Esophagus muscularis mucosa (tissue), 4 donors: ENCODE measurements at places on chromosomes 1 and 21. TPM values are rescaled to one million over a fixed set of nuclear protein-coding genes. Genes with fewer than 3 reads are reported as not detected.

DNA sequence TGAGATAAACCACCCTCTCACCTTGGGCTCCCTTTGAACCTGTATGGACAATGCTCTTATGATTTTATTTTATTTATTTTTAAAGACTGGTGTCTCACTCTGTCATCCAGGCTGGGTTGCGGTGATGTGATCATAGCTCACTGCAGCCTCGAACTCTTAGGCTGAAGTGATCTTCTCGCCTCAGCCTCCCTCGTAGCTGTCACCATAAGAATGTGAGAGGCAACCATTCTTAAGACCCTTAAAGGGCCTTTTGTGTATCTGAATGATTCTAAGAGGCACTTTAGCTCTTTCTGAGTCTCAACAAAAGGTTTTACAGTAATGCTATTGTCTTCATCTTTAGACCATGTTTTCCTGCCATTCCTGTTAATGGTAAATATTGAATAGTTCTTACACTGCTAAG lies 67.0 kb downstream of the IVNS1ABP start:
- no peak for DNase-seq
- H3K4me1 ChIP-seq: no peaks in the 10 kb centered on the region
- H3K27me3 ChIP-seq: no peaks in the 10 kb centered on the region
- no peaks in the 10 kb centered on the region for H3K36me3 ChIP-seq
- H3K27ac ChIP-seq: no peak overlapping the region

The CHRM3 gene
- 85.7 TPM for total RNA-seq

DNA sequence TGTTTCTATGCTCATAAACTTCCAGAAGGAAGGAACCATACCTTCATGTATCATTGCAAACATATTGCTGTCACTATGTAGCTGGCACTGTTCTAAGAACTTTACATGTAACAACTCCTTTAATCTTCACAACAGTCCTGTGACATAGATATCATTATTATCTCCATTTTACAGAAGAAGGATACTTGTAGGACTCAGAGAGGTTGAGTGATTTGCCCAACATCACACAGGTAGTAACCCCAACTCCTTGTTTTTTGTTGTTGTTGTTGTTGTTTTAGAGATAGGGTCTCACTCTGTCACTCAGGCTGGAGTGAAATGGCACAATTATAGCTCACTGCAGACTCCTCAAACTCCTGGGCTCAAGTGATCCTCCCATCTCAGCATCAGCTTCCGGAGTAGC lies 7.6 kb upstream of the TRIT1 start:
- H3K36me3 ChIP-seq: no peaks in the 10 kb centered on the region
- H3K4me3 ChIP-seq: no peak overlapping the region
- H3K27ac ChIP-seq: no peak overlapping the region
- H3K27me3 ChIP-seq: no peaks in the 10 kb centered on the region
- peaks cover 22% of the 10 kb centered on the region for H3K4me1 ChIP-seq

GRCh38 chr1:79595931-79596330 lies 589.4 kb upstream of the ADGRL4 start:
- H3K27me3 ChIP-seq: no peaks in the 10 kb centered on the region
- H3K27ac ChIP-seq: no peak overlapping the region
- H3K4me1 ChIP-seq: no peaks in the 10 kb centered on the region

- no peaks in the 10 kb centered on the region for H3K27me3 ChIP-seq
- no peak overlapping the region for H3K27ac ChIP-seq
- H3K4me1 ChIP-seq: no peaks in the 10 kb centered on the region
- DNase-seq: no peak
These were observed 36.7 kb downstream of the DNASE2B start for GRCh38 chr1:84434801-84435549.

DNA sequence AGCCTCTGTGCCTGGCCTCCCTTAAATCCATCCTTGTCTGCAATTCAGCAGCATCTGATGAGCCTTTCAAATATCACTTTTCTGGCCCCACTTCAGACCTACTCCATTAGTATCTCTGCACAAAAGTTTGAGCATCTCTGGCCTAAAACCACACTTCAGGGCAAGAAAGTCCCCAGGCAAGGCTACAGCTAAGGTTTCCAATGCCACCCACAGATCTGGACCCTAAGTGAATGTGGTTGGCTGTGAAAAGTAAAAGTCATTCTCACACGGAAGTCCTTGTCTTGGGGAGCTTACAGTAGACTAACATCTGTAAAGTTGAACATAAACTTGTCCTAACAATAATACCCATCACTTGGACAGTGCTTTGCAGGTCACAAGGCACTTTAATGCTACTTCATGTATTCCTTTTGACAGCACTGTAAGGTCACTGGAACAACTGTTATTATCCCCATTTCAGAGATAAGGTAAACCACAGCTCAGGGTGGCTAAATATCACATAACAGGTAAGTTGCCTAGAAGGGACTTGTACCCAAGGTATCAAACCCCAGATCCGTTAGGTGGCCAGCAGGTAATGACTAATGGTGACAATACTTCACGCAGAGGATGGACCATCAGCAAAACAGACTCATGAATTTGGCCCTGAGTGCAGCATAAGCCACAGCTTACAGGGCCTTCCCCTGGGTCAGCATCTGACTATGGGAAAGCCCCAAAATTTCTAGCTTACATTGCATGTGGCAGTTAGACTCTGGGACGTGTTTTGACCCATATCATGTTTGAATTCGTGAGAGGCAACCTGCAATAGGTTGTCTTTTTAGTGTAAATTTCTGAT lies 356.0 kb downstream of the HHAT start:
- no peak for DNase-seq
- H3K4me3 ChIP-seq: no peak overlapping the region
- H3K36me3 ChIP-seq: no peaks in the 10 kb centered on the region
- H3K4me1 ChIP-seq: peaks cover 8% of the 10 kb centered on the region
- H3K27me3 ChIP-seq: no peaks in the 10 kb centered on the region

- peaks cover 12% of the 10 kb centered on the region for H3K27me3 ChIP-seq
- no peak for DNase-seq
- H3K36me3 ChIP-seq: no peaks in the 10 kb centered on the region
These were observed 20.8 kb upstream of the C1orf159 start for GRCh38 chr1:1136547-1137230.

The DDX20 gene
- total RNA-seq: 19.9 TPM

GRCh38 chr1:165629848-165630628 lies 996 bp upstream of the MGST3 start:
- no peaks in the 10 kb centered on the region for H3K36me3 ChIP-seq
- peak overlapping the region; percentile 88 for H3K4me3 ChIP-seq
- peaks cover 27% of the 10 kb centered on the region for H3K4me1 ChIP-seq
- H3K27ac ChIP-seq: peak overlapping the region; percentile 95
- no peaks in the 10 kb centered on the region for H3K27me3 ChIP-seq

- H3K27me3 ChIP-seq: no peaks in the 10 kb centered on the region
- no peaks in the 10 kb centered on the region for H3K36me3 ChIP-seq
- no peak for DNase-seq
- no peak overlapping the region for H3K4me3 ChIP-seq
- no peak overlapping the region for H3K27ac ChIP-seq
- H3K4me1 ChIP-seq: no peaks in the 10 kb centered on the region
These were observed 42.2 kb downstream of the OLIG1 start for GRCh38 chr21:33112151-33112550.

The HYI gene
- total RNA-seq: 44.7 TPM

DNA sequence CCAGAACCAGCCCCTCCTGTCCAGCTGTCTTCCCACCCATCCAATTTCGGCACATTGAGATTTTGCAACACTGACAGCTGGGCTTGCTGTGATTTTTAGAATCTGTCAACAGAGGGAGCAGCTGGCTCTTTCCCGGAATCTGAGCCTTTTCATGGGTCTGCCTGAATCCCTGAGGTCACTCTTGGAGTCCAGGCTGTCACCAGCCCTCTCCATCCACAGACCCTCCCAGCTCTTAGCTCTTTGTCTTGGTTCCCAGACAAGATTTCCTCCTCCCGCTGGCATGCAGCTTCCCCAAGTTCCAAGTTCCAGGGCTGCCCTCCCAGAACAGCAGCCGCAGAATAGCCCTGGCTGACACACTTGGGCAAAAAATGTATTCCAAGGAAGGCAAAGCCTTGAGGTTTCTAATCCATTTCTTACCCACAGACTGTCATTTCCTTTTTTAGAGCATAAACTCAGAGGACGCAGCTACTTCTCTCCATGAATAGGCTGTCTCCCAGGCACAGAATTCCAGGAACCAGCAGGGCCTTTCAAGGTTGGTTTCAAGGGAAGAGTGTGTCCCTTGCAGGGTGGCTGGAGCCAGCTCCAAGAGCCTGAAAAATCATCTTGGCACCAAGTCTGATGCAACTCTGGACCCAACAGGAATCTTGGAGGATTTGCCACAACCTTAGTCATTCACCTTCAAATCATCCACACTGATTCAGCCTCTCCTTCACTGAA lies 7.1 kb upstream of the TMEM61 start:
- H3K4me1 ChIP-seq: no peaks in the 10 kb centered on the region
- no peaks in the 10 kb centered on the region for H3K27me3 ChIP-seq
- H3K27ac ChIP-seq: peak overlapping the region; percentile 53
- no peak overlapping the region for H3K4me3 ChIP-seq
